Skeletal muscle tissue (tissue), 5 donors: ENCODE measurements at places on chromosomes 4 and X. TPM values are rescaled to one million over a fixed set of nuclear protein-coding genes. Genes with fewer than 3 reads are reported as not detected.

Gene KLKB1
- total RNA-seq: 0.52 TPM

Gene PHKA1
- total RNA-seq: 2.6 TPM

Gene NUDT11
- 3.7 TPM for total RNA-seq

Gene ZBTB33
- 10.4 TPM for total RNA-seq

Gene FGF13
- total RNA-seq: 48.5 TPM

Gene VCX
- total RNA-seq: not detected

Gene VSIG1
- not detected for total RNA-seq

Gene SUPT20HL1
- total RNA-seq: not detected

Gene PLP2
- 19.3 TPM for total RNA-seq

Gene NDNF
- total RNA-seq: 5.2 TPM

Gene NRK
- total RNA-seq: 134 TPM

Gene BRCC3
- total RNA-seq: 4.2 TPM

Gene DKK2
- total RNA-seq: 28.2 TPM

Gene STPG2
- 0.52 TPM for total RNA-seq

Gene ABLIM2
- 7.3 TPM for total RNA-seq

Gene FHDC1
- total RNA-seq: 3.7 TPM

Gene CSAG2
- total RNA-seq: not detected

Gene COL4A6
- 1.0 TPM for total RNA-seq

Gene TAF7L
- not detected for total RNA-seq

Gene VEGFD
- under 0.01 TPM for total RNA-seq

Gene TADA2B
- 19.3 TPM for total RNA-seq

Gene MMRN1
- total RNA-seq: 9.4 TPM

Gene CLCN4
- total RNA-seq: 15.7 TPM

Gene MED14
- total RNA-seq: 35.5 TPM

Gene DAPP1
- 1.6 TPM for total RNA-seq

Gene TCEANC
- total RNA-seq: 14.1 TPM

Gene CENPI
- total RNA-seq: 8.4 TPM

Gene GLRA3
- not detected for total RNA-seq

Gene MAGEB1
- total RNA-seq: not detected

Gene DMRTC1
- total RNA-seq: not detected

Gene JADE1
- 23.0 TPM for total RNA-seq

Gene CXCL3
- not detected for total RNA-seq

Gene HS6ST2
- 19.8 TPM for total RNA-seq

Gene UBE2K
- 22.4 TPM for total RNA-seq

Gene HNRNPD
- total RNA-seq: 51.7 TPM
